Brain (organoid and tissue), 16 donors: ENCODE measurements at places on chromosomes 2 and 18. TPM values are rescaled to one million over a fixed set of nuclear protein-coding genes. Genes with fewer than 3 reads are reported as not detected.

The CD207 gene
- 0.39 TPM for polyA plus RNA-seq

The ACADL gene
- polyA plus RNA-seq: 0.81 TPM

The ACMSD gene
- not detected for polyA plus RNA-seq

The MGAT5 gene
- 15.3 TPM for polyA plus RNA-seq

The HK2 gene
- polyA plus RNA-seq: 2.5 TPM

The TRABD2A gene
- 0.90 TPM for polyA plus RNA-seq

The CD8B gene
- polyA plus RNA-seq: 2.2 TPM

The APLF gene
- 0.24 TPM for polyA plus RNA-seq

The C2orf74 gene
- polyA plus RNA-seq: 19.2 TPM

The SLC9A4 gene
- not detected for polyA plus RNA-seq

The CHMP3 gene
- 111 TPM for polyA plus RNA-seq

The GALNT3 gene
- 5.3 TPM for polyA plus RNA-seq

GRCh38 chr18:813172-814071 is 1.4 kb upstream of the YES1 start:
- no peak for DNase-seq

DNA sequence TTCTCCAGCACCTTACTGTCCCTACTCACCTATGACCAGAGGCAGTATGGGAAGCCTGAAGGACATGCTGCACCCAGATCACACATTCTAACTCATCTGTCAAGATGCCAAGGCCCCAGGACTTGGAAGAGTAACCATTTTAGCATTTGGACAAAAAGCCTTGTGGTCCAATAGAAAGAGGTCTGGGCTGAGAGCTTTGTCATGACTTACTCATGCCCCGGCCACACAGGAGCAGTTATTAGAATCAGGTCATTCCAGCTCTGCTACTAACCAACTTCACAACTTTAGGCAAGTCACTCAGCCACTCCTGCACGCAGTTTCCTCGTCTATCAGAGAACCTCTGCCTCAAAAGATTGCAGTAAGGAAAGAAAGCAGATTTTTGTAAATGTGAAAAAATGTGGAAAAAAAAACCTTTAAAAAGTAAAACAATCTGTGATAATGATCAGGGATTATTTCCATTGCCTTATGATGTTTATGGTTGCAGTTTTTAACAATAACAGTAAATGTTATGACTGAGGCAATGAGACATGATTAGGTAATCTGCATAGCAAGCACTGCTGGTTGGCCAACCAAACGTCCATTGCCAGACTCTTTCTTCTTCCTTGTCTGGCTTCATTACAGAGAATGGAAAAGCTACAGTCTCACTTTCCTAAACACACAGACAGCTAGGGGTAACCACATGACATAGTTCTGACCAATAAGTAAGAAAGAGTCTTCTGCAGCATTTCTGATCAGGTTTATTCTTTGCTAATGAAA is 255.4 kb upstream of the CHAC2 start:
- no peak for DNase-seq

DNA sequence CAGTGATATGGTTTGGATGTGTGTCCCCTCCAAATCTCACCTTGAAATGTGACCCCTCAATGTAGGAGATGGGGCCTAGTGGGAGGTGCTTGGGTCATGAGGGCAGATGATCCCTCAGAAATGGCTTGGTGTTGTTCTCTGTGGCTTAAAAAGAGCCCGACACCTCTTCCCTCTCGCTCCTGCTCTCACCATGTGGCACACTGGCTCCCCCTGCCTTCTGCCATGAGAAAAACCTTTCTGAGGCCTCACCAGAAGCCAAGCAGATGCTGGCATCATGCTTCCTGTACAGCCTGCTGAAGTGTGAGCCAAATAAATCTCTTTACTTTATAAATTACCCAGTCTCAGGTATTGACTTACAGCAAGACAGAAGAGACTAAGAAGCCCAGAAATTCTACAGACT is 357.1 kb downstream of the NRXN1 start:
- no peak for DNase-seq

- no peak for DNase-seq
Measured at GRCh38 chr2:236755278-236755840, 185.7 kb downstream of the ACKR3 start.

DNA sequence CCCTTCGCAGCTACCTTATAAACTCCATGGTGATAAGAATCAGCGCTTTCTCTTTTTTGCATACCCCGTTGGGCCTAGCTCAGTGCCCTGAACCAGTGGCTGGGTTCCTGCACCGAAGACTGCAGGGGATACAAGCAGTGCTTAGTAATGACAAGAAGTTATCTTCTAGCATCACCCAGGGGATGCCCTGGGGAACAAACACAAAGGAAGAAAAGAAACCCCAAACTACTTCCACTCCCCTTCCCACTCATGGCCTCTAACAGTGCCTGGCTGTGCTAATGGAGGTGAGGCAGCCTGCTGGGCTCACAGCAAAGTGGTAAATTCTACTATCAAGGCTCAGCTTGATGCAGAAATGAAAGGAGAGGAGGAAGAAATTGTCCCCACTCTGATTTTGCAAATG is 314.7 kb downstream of the TXNL1 start:
- DNase-seq: no peak

DNA sequence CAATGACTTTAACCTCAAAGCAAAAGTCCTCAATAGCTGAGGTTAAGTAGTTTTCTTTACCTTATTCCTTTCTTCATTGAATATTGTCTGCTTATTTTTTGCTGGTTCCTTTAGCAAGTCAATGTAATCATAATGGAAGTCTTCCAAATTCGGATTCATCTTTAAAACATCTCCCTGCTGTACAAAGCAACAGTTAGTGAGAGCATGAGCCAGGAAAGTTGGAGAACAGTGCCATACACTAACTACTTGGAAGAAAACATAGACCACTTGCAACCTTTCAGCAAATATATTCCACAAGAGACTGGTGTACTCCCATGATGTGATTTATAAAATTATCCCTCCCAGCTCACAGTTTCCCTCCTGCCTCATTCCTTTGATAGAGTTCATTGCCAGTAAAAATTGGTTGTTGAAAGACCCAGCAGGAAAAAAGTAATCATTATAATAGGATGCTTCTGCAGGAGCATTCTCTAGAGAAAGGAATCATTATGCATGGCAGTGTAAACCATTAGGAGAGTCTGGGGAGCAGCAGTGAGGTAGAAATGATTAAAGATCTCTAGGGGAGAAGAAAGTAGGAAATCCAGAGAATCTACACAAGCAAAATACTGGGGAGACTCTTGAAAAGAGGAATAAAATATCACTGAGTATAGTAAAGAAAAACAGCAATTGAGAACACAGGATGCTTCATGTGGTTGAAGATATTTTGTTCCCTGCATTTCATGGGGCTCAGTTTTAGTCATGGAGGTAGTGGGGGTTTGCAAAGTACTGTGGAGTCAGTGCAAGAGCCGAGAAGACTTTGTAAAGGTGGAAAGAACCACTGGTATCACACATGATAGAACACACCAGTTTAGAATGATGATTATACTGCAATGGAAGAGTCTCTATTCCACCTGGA is 38.6 kb upstream of the TTN start:
- peak; percentile 56 for DNase-seq

DNA sequence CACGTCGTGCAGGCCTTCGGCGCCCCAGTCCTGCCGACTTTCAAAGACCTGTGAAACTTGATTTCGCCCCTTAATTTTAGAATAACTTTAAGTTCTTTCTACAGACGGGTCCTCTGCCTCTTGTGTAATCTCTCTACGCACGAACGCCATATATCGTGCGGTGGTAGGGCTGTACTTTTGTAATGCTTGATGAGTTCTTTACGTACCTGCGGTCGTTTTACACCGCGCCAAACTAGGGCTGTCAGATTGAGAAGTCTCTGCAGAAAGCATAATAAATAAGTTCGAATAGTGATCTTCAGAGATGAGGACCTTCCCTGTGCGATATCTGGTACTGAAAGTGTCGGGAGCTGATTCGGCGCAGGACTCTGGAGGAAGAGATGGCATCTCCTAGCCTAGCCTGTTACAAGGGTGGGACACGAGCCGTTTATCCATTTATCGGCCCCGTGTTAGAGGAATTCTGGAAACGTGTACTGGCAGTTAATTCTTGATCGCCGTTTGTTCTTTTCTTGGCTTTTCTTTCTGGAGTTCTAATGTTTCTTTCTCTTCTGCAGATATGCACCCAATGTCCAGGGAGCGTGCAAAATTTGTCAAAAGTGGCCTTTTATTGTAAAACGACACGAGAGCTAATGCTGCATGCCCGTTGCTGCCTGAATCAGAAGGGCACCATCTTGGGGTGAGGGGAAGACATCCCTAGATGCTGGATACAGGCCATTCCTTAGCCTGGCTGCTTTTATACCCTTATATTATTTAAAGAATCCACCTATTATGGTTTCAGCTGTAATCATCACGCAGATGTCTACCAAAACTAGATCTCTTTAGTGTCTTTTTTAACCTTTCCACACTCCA is 781 bp upstream of the SLC5A6 start:
- DNase-seq: peak; percentile 63

- no peak for DNase-seq
Measured at GRCh38 chr18:13366962-13367892, 148.7 kb downstream of the LDLRAD4 start.

DNA sequence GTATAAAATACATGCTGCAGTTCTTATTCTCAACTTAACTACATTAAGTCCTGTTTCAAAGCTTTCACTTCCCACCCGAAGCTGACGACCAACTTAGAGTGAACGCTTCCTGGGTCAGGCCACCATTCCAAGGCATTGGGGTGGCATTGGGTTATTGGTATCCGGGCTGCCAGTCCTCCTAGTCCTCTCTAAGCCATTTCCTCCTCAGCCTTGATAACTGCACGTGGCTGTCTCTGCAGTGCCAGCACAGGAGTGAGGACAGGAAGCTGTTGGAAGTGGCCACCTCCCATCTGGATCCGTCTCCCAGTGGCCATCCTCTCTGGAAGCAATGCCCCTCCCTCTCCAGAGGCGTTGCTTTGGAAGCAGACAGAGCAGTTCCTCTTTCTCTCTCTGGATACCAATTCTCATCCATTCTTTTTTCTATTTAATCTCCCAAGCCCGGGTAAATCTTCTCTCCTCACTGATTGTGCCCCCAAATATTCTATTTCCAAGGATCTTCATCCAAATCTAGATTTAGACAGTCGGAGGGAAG is 354.7 kb downstream of the EIPR1 start:
- DNase-seq: no peak

- peak; percentile 72 for DNase-seq
Measured at GRCh38 chr2:131125195-131125757, 20.1 kb downstream of the PLEKHB2 start.

DNA sequence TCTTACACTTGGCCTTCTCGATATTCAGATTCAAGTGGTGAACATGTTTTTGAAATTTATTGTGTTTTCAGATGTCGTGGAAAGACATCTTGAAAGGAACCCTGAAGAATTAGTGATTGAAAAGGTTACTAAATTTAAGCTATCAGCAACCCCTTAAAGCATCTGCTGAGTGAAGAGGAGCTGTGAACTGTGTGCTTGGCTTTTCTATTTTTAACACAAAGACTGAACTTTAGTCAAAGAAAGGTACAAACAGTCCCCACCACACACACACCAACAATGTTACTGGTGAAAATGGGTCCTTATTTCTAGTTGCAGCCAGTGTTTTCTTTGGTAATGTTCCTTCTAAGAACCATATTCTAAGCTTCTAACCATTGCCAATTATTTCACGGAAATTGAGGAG is 95.1 kb downstream of the CYRIA start:
- no peak for DNase-seq

- DNase-seq: no peak
Measured at GRCh38 chr18:44897816-44898215, 217.1 kb downstream of the SETBP1 start.

- DNase-seq: no peak
Measured at GRCh38 chr2:54629390-54629789, 94.1 kb upstream of the EML6 start.

- DNase-seq: no peak
Measured at GRCh38 chr18:11468617-11469016, 140.8 kb upstream of the SLC35G4 start.

GRCh38 chr2:64212346-64212745 is 68.1 kb upstream of the PELI1 start:
- no peak for DNase-seq

GRCh38 chr2:152443771-152444170 is 108.8 kb downstream of the FMNL2 start:
- DNase-seq: no peak

- no peak for DNase-seq
Measured at GRCh38 chr2:135546436-135546835, 15.2 kb downstream of the R3HDM1 start.

- no peak for DNase-seq
Measured at GRCh38 chr2:122156176-122156890, 400.9 kb downstream of the TSN start.

GRCh38 chr2:166440313-166440712 is 53.7 kb downstream of the SCN7A start:
- no peak for DNase-seq

DNA sequence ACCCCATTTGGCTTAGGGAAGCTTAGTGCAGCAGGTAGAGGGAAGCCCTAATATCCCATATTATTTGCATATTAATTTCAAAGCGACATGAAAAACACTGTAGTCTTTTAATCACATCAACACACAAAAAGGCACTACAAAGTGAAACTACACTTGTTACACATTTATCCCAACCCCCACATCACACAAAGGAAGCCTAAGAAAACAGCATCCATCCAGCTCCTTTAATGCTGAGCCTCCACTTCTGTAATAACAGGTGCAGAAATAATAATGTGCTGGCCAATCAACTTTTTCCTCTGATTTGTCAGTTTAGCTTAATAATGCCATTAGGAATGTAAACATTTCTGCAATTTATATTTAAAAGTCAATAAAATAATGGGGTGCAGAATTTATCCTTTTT is 274.0 kb downstream of the TCF4 start:
- no peak for DNase-seq

DNA sequence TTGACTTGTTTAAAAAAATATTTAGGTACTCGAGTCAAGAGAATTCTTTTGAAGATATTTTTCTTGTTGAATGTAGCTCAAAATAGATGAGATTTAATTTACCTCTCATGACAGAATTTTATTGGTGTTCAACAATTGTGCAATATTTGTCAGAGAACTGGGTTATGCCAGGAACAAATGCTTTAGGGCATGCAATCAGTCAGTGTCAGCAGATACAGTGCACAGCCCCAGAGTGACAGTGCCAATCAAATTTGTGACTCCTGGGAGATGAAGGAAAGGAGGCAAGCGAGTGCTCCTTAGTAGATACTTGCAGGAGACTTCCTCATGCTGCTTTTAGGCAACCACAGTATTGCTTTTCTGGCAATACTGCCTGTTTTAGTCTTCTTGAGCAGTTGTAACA is 81.2 kb upstream of the DSEL start:
- DNase-seq: no peak

- peak; percentile 23 for DNase-seq
Measured at GRCh38 chr2:119086327-119086726, 72.2 kb downstream of the C1QL2 start.
